Thoracic aorta (tissue), 2 donors: ENCODE measurements at places on chromosomes 4 and X. TPM values are rescaled to one million over a fixed set of nuclear protein-coding genes. Genes with fewer than 3 reads are reported as not detected.

- DNase-seq, result no peak
- no peaks in the 10 kb centered on the region for H3K36me3 ChIP-seq
- no peaks in the 10 kb centered on the region for H3K27me3 ChIP-seq
- H3K4me1 ChIP-seq, result peaks cover 18% of the 10 kb centered on the region
- no peak overlapping the region for H3K27ac ChIP-seq
Observed at GRCh38 chr4:3759236-3759635, 6.9 kb upstream of the ADRA2C start.

- DNase-seq, result no peak
- H3K4me1 ChIP-seq, result peaks cover 9% of the 10 kb centered on the region
- H3K27me3 ChIP-seq, result no peaks in the 10 kb centered on the region
- no peaks in the 10 kb centered on the region for H3K36me3 ChIP-seq
- H3K27ac ChIP-seq, result no peak overlapping the region
Observed at GRCh38 chr4:73770917-73771316, 30.5 kb downstream of the CXCL8 start.

- no peaks in the 10 kb centered on the region for H3K4me1 ChIP-seq
- no peak overlapping the region for H3K4me3 ChIP-seq
- H3K27me3 ChIP-seq, result no peaks in the 10 kb centered on the region
- no peak overlapping the region for H3K27ac ChIP-seq
- H3K36me3 ChIP-seq, result peaks cover 4% of the 10 kb centered on the region
Observed at GRCh38 chr4:106104276-106104675, 209.0 kb downstream of the NPNT start.

DNA sequence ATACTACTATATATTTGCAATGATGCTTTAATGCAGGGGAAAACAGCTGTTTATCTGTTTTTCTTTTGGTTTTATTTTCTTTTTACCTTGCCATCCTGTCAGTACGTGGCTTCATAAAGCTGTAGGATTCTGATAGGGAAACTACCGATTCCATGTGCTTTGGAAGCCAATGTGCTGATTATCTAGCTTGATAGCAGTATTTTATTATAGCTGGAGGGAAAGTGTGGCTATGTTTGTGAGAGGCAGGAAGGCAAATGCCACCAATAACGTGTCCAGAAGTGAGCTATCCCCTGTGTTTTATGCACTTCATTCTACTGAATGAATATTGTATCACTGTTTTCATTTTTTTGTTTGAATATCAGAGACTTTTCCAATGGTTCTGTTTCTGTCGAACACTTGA is 43.7 kb downstream of the IL15 start:
- peaks cover 8% of the 10 kb centered on the region for H3K4me1 ChIP-seq
- H3K4me3 ChIP-seq, result peak overlapping the region; percentile 18
- no peaks in the 10 kb centered on the region for H3K36me3 ChIP-seq
- H3K27ac ChIP-seq, result no peak overlapping the region
- no peaks in the 10 kb centered on the region for H3K27me3 ChIP-seq

DNA sequence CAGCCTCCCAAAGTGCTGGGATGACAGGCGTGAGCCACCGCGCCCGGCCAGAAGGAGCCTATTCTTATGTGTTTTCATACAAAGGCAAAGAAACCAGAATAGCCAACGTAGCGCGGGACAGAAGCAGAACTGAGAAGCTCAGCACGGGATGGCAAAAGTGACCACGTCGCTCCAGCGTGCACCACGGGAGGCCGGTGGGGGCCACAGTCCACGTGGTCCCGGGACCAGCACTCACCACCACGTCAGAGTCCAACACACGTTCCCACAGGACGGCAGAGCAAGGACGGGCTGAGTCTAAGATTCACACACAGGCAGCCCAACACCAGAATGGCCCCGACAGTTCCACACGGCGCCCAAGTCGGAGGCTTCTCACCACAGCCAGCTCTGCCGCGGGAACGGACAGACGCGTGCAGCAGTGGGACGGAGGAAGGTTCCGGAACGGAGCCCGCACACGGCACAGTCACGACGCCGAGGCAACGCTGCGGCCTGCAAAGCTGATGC is 18.8 kb upstream of the GTPBP6 start:
- H3K4me1 ChIP-seq, result no peaks in the 10 kb centered on the region
- no peak for DNase-seq
- H3K27me3 ChIP-seq, result no peaks in the 10 kb centered on the region
- no peaks in the 10 kb centered on the region for H3K36me3 ChIP-seq

GRCh38 chrX:155215443-155216178 is 649 bp upstream of the VBP1 start:
- DNase-seq, result no peak
- peak overlapping the region; percentile 93 for H3K27ac ChIP-seq
- H3K4me1 ChIP-seq, result peaks cover 11% of the 10 kb centered on the region
- no peaks in the 10 kb centered on the region for H3K36me3 ChIP-seq

DNA sequence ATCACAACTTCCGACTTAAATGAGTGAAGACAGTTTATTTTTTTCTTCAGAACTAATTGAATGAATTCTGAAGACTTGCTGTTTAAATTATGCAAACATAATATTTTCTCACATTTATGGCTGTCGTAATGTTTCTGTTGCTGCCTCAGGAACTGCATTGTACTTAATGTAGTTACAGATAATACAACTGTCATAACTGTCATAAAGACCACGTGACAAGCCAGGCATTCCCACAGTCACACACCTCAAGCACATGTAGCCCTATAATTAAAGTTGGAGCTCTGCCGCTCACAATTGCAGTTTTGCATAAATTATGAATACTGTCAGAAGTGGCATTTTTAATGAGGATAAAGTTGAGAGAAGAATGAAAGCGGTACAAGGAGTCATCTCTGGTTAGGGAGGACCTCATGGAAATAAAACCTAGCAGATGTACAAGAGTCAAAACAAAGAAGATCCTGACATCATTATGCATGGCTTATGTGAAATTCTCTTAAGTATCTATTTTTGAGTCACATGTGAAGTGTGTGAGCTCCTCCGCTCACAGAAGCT is 38.5 kb upstream of the GALNTL6 start:
- H3K27me3 ChIP-seq, result no peaks in the 10 kb centered on the region
- H3K4me1 ChIP-seq, result no peaks in the 10 kb centered on the region
- DNase-seq, result no peak
- no peak overlapping the region for H3K27ac ChIP-seq
- H3K4me3 ChIP-seq, result no peak overlapping the region
- H3K36me3 ChIP-seq, result no peaks in the 10 kb centered on the region

DNA sequence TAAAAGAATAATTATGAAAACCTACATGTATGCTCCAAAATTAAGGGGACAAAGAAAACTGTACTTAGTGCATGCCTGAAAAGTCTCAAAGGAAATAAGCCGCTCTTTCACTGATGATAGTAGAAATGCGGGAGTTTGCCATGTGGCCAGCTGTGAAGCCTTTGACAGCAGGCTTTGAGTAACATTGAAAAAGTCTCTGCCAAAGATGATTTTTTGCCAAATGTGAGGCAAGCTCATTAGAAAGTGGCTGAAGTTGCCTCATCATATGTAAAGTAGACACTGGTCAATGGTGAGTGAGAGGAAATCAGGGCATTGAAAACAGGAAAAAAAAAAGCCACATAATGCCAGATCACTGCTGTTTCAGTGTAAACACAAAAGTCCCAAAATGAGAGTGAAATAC is 2360.1 kb downstream of the PCDH7 start:
- no peak overlapping the region for H3K4me3 ChIP-seq
- H3K27ac ChIP-seq, result no peak overlapping the region
- DNase-seq, result no peak
- no peaks in the 10 kb centered on the region for H3K36me3 ChIP-seq
- no peaks in the 10 kb centered on the region for H3K4me1 ChIP-seq

DNA sequence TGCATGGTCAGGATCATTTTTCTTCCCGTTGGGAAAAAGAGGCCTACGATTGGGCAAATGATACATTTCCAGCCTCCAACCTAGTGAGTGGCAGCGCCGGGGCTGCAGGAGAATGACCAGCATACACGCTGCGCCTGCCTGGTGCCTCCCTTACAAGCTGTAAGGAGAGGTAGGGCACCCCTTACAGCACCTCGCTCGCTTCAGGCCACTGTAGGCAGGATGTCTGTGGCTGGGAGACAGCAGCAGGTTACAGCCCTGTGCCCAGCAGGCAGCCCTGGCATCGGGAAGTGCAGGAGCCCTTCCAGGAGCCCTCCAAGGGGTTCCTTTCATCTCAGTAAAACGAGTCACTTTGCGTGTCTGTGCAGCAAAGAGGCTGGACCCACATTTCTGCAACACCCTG is 88.4 kb downstream of the EVC start:
- peaks cover 61% of the 10 kb centered on the region for H3K36me3 ChIP-seq
- H3K27me3 ChIP-seq, result no peaks in the 10 kb centered on the region
- no peak for DNase-seq

- H3K27ac ChIP-seq, result no peak overlapping the region
- no peaks in the 10 kb centered on the region for H3K4me1 ChIP-seq
- no peaks in the 10 kb centered on the region for H3K36me3 ChIP-seq
- no peaks in the 10 kb centered on the region for H3K27me3 ChIP-seq
- H3K4me3 ChIP-seq, result no peak overlapping the region
Observed at GRCh38 chr4:111671756-111672155, 473.5 kb upstream of the FAM241A start.

- no peak for DNase-seq
Observed at GRCh38 chrX:109785053-109785452, 52.0 kb upstream of the ACSL4 start.

- DNase-seq, result no peak
- H3K27ac ChIP-seq, result no peak overlapping the region
- no peaks in the 10 kb centered on the region for H3K27me3 ChIP-seq
- H3K4me3 ChIP-seq, result no peak overlapping the region
- H3K36me3 ChIP-seq, result no peaks in the 10 kb centered on the region
Observed at GRCh38 chrX:7170898-7171297, 22.9 kb upstream of the PUDP start.

GRCh38 chr4:148874331-148874730 is 432.1 kb upstream of the NR3C2 start:
- H3K4me3 ChIP-seq, result no peak overlapping the region
- no peaks in the 10 kb centered on the region for H3K36me3 ChIP-seq
- H3K27ac ChIP-seq, result no peak overlapping the region
- H3K27me3 ChIP-seq, result no peaks in the 10 kb centered on the region
- H3K4me1 ChIP-seq, result no peaks in the 10 kb centered on the region

- DNase-seq, result no peak
- H3K4me1 ChIP-seq, result no peaks in the 10 kb centered on the region
Observed at GRCh38 chrX:3299636-3300035, 46.8 kb downstream of the MXRA5 start.

EFHC2 gene
- total RNA-seq, result not detected

P2RY4 gene
- 3.9 TPM for total RNA-seq

ARX gene
- total RNA-seq, result not detected

SORCS2 gene
- total RNA-seq, result 0.92 TPM

SLC25A53 gene
- 12.9 TPM for total RNA-seq

POU3F4 gene
- not detected for total RNA-seq

SMIM14 gene
- total RNA-seq, result 41.0 TPM
